Body of pancreas (tissue), 4 donors: ENCODE measurements at places on chromosomes 12 and 14. TPM values are rescaled to one million over a fixed set of nuclear protein-coding genes. Genes with fewer than 3 reads are reported as not detected.
A peak's percentile ranks its signal among the peaks of the same experiment; 100 is the strongest.

Gene OTUB2
- total RNA-seq, result 1.8 TPM

Gene SIX6
- total RNA-seq, result not detected

Gene GALNT8
- total RNA-seq, result 0.52 TPM

Gene TROAP
- not detected for total RNA-seq

DNA sequence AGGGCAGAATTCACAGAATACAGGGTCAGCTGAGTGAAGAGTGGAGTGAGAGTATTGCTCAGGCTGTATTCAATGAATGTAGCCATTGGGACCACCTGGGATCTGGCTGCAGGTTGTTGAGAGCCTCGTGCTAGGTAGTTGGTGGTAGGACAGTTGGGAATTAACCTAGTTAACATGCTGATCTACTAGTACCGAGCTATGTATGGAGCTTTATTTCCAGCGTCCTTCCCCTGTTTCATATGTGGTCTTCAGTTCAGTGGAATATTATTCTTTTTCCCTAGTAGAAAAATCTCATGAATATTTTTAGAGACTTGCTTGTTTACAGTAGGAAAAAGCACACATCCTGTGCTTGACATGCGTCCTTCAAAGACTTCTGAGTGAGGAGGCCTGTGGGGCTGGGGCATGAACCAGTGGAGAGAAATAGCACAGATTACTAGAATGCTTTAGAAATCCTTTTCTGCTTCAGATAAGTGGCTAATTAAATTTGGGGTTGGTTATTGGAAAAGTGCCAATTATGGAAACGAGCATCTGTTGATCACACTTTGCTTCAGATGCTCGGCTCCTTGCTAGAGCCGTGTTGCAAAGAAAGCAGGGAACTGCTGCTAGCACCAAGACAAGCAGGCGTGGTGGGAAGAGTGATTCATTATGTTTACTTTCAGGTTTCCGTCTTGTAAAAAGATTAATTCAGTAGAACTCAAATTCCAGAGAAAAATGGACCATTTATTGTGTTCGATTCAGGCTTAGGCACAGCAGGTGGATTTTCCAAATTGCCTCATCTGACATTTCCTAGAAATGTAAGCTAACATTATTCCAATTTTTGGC is 53.6 kb downstream of the ARF6 start:
- no peak for DNase-seq

DNA sequence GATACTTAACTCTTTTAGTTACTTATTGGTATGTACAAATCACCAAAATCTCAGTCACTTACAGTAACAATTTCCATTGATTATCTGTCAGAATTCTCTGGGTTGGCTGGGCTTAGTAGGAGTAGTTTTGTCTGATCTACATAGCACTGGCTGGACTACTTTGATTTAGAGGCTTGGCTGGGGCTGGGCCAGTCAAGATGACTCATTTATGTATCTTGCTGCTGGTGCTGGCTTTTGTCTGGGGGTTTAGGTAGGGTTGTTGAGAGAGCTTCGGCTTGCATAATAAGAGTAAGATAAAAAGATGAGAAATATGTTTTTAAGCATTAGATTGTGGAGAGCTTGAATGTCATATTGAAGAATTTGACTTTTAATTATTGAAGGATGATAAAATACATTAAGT is 1093.7 kb downstream of the SLC6A15 start:
- peak; percentile 25 for DNase-seq

DNA sequence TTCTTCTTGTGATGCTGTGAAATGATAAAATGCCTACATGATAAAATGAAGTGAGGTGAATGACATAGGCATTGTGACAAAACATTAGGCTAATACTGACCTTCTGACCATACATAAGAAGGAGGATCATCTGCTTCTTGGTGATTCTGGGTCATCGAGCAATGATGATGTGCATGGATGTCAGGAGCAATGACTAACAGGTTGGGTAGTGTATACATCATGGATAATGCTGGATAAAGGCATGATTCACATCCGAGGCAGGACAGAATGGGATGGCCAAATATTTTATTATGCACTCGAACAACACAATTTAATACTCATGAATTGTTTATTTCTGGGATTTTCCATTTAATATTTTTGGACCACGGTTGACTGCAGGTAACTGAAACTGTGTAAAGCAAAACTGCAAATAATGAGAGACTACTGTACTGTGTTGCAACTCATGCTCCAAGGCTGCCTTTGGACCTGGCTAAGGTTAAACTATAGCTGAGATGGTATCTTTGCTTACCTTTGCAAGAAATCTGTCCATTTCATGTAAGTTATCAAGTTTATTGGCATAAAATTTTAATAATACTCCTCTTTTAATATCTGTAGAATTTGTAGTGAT is 7.6 kb upstream of the SLC25A21 start:
- no peak for DNase-seq

GRCh38 chr14:104751539-104752422 is 1.2 kb upstream of the SIVA1 start:
- DNase-seq, result no peak

DNA sequence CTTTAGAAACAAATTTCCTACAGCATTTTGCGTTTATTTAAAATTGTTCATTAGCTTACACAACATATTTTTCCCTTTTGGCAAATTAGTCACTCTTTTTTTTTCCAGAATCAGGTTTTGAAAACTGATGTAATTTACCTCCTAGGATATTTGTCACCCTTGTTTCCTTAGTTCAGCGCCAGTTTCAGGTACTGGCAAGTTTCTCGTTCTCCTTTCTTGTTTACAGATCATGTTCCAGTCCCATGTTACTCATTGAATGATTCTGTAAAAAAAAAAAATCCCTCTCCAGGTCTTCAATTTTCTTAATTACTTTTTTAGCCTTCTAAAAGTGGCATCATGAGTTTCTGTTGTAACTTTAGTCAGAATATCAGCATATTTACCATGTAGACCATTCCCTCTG is 2.7 kb downstream of the PPP4R4 start:
- no peak for DNase-seq
